Small intestine (tissue), 16 donors: ENCODE measurements at places on chromosomes 12 and 14. TPM values are rescaled to one million over a fixed set of nuclear protein-coding genes. Genes with fewer than 3 reads are reported as not detected.

HVCN1 gene
- 1.9 TPM for polyA plus RNA-seq

TMCC3 gene
- polyA plus RNA-seq = 8.6 TPM

GRCh38 chr12:71994715-71995114 lies 56.1 kb downstream of the TPH2 start:
- DNase-seq = no peak

LTB4R gene
- 5.1 TPM for polyA plus RNA-seq

- no peak for DNase-seq
These were observed 83.6 kb downstream of the ALX1 start for GRCh38 chr12:85363382-85364190.

GRCh38 chr14:91223028-91223783 lies 21.3 kb downstream of the GPR68 start:
- peak; percentile 52 for DNase-seq

DNA sequence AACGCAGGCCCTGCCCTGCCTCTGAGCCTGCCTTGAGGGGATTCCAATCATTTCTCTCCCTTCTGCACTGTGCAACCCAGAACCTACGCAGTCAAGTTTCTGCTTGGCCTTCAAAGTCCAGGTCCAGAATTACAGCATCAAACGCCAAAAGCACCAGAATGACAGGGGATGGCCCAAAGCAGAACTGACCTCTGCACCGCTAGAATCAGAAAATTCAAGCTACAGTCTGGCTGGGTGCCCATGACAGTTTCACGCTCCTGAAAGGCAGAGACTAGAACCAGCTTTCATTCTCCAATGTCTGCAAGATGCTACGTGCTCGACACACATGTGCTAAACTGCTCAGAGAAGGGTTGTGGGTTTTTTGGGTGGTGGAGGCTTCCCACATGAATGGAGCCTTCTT lies 4.1 kb downstream of the CLMN start:
- no peak for DNase-seq

DNA sequence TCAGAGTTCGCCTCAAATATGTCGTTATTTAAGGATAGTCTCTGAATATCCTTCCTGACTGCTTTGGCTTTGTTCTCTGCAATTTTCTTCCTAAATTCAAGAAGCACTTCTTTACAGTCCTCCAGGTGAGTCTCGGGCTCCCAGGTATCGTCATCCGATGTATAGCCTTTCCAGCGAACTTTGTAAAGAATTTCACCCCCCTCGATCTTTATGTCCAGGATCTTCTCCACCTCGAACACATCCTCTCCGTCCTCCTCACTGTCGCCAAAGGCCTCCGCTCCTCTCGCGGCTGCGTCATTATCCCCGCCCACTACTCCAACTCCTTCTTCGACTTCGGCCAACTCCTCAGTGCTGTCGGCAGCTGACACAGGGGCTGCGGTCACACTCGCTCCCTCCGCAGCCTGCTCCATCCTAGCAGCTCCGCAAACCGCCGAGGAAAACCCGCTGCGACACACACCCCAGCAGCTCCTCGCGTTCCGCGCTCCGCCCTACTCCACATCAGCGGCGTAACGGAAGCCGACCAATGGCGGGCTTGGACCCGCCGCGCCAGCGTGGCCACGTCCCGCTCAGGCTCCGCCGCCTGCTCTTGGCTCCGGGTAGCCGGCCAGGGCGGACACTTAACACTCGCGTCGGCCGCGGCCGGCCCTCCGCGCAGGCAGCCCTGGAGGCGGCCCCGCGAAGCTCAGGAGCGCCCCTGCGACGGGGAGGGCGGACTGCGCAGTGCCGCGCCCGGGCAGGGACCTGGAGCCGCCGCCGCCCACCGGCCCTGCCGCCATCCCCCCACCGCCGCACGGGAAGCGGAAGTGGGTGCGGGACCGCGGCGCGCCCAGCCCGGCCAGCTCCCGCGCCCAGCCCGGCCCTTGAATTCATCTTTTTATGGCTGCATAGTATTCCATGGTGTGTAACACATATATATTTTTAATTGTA lies 4.1 kb downstream of the CD163L1 start:
- peak; percentile 8 for DNase-seq
